ENCODE measurements at places on chromosomes 13 and 19.

- DNase-seq: no peak
These were observed 28.0 kb upstream of the FOXO1 start for GRCh38 chr13:40694426-40694825.

- no peak for DNase-seq
These were observed 29.9 kb downstream of the KCTD15 start for GRCh38 chr19:33826521-33826920.

DNA sequence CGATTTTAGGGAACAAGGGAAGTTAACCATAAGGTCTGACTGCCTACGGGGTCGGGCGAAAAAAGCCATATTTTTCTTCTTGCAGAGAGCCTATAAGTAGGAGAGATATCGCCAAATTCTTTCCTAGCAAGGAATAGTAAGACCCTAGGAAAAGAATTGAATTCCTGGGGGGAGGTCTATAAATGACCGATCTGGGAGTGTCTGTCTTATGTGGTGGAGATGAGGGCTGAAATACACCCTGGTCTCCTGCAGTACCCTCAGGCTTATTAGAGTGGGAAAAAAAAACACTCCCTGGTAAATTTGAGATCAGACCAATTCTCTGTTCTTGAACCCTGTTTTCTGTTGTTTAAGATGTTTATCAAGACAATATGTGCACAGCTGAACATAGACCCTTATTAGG is 447.5 kb upstream of the ATXN8OS start:
- no peak for DNase-seq

DNA sequence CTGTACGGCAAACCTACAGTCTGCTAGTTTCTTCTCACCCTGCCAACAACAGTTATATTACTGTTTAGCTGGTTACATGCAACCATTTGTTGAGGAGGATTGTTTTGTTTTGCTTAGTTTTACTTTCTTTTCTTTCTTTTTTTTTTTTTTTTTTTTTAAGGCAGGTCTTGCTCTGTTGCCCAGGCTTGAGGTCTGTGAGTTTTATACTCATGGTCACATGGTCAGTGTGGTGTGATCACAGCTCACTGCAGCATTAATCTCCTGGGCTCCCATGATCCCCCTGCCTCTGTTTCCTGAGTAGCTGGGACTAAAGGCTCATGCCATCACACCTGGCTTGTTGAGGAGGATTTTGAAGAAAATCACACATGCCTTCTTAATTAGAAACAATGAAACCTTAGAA is 505.6 kb downstream of the GPC5 start:
- no peak for DNase-seq

Measured in stimulated activated CD4-positive, alpha-beta T cell treated with anti-CD3 and anti-CD28 coated beads, Interleukin-2, amount 100 ng/mL, for 24 hours (primary cell).